Activated CD8-positive, alpha-beta memory T cell treated with anti-CD3 and anti-CD28 coated beads, Interleukin-2, amount 50 U/mL, for 48 hours (primary cell): ENCODE measurements at places on chromosomes 12 and 14.

GRCh38 chr12:114481200-114481535, 75.2 kb upstream of the TBX5 start:
- no peak for DNase-seq

- DNase-seq, result no peak
Measured at GRCh38 chr12:749751-750270, 2.6 kb upstream of the WNK1 start.

DNA sequence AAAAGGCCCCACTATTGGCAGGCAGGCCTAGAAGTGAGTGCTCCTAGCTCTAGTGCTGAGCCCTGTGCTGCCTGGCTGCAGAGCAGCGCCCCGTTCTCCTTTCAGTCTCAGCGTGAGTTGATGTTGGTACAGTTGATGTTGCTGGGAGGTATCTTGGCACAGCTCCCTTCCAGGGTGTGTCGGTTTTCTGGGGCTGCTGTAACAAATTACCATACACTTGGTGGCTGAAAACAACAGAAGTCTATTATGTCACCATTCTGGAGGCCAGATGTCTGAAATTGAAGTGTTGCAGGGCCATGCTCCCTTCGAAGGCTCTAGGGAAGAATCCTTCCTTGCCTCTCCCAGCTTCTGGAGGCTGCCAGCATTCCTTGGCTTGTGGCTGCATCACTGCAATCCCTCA, 151.4 kb downstream of the TSPAN9 start:
- DNase-seq, result no peak

DNA sequence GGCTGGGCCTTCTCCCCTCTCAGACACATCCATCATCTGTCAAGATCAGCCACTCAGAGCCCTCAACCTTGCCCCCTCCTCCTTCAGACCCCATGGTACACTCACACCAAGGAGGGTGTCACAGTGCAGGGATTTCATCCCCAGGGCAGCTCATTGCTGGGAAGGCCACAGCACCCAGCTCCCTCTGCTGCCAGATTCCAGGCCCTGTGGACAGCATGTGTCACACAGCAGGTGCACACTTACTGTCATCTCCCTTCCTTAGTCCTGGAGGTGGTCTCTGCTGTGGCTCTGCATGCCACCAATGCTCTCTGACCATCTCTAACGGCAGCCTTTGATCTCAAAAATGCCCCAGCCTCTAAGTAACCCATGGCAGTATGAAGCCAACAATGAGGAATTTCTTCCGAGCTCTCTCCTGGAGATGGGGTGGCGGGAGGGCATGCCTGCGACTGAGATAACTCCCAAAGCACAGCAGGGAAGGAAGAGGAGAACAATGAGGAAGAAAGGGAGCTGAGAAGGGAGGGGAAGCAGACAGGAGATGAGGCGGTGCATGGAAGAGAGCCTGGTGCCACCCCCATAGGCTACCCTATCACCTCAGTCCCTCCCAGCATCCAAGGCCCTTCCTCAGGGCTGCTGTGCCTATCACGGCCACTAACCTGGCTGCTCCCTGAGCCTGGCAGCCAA, 101.0 kb downstream of the SINHCAF start:
- no peak for DNase-seq

GRCh38 chr12:12334367-12335040, 15.5 kb downstream of the MANSC1 start:
- DNase-seq, result peak; percentile 84

GRCh38 chr12:46209170-46209569, 59.7 kb downstream of the SLC38A1 start:
- DNase-seq, result no peak

GRCh38 chr14:68945585-68946488, 33.3 kb downstream of the ACTN1 start:
- peak; percentile 66 for DNase-seq

DNA sequence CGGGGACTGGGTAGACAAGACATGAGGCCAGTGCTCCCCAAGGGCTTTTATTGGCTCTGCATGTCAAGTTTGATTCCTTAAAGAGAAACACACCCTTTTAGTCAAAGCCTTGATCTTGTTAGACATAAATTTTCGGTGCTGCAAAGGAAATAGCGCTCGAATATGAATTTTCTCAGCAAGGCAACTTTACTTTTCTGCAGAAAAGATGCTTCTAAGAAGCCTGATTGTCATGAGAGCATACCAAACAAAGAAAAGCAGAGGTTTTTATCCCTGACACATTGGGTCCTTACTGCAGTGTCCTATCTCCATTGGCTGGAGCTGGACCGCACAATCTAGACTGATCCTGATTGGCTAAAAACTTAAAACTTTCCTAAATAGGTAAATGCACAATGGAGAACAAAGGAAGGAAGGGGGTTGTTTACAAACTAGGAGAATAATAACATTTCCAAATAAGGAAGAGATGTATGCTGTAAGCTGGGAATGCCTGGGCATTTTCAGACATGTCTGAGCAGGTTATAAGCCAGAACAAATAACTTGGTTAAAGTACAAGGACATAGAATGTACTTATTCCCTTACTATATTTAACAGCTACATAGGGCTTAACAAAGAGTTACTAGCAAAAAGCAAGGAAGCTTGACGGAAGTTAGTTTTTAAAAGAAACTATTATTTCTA, 17.2 kb downstream of the TXNRD1 start:
- no peak for DNase-seq

- no peak for DNase-seq
Measured at GRCh38 chr14:73295198-73295796, 58.0 kb downstream of the PAPLN start.

GRCh38 chr12:130573766-130574165, 142.3 kb downstream of the RIMBP2 start:
- no peak for DNase-seq

GRCh38 chr14:91396959-91397815, 20.4 kb downstream of the CCDC88C start:
- peak; percentile 81 for DNase-seq

DNA sequence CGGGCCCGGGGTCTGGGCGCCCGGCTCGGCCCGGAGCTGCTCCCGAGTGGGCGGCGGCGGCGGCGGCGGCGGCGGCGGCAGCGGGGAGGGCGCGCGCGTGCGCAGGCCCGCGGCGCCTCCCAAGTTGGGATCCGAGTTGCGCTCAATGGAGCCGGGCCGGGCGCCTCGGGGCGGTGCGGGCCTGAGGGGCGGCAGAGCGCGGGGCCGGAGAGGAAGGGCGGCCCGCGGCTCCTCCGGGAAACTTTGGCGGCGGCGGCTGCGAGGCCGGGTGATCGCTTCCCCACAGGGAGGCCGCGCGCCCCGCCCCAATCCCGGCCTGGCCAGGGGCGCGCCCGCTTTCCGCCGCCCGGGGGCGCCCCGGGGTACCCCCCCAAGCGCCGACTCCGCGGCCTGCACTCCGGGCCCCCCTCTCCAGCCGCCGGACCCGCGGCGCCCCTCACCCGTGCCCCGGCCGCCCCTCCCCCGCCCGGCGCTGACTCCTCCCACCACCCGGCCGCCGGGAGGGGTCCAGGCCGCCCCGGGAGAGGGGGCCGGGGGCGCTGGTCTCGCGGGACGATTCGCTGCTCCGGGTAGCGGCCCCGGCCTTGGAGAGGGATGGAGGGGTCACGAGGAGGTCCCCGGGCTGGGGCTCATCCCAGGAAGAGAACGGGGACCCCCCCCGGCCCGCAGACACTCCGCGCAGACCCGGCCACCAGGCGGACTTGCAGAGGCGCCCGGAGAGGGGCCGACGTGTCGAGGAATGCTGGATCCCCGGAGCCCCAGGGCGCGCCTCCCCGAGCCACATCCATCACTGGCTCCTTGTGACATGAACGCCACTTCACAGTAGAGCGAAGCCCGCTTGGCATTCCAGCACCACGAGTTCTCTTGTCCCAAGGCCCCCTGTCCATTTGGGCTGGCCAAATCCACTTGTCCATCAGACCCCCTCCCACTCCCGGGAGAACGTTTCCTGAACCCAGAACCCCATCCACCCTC, at the start of gene RILPL1:
RILPL1 (minus strand) TSS at position 48 of the 972 bp plus-strand sequence. CDS start 237 bp downstream, outside the sequence.
- peak; percentile 76 for DNase-seq

- DNase-seq, result no peak
Measured at GRCh38 chr12:94805749-94806529, 155.6 kb upstream of the TMCC3 start.

DNA sequence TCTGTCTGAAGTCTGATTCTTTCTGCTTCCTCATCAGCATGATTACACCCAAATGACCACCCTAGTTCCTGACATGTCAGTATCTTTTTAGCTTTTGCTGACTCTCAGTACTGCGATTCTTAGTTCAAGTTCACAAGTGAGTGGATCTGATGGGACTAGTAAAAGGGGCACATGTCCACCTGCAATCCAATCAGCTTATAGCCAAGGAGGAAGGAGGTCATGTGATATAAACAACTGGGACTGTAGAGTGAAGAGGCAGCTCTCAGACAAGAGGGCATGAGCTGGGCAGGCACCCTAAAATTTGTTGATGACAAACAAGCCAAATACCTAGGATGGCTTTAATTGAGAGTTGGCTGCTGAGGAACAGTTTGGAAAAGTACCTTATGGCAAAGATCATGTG, 68.1 kb upstream of the OTOGL start:
- no peak for DNase-seq

DNA sequence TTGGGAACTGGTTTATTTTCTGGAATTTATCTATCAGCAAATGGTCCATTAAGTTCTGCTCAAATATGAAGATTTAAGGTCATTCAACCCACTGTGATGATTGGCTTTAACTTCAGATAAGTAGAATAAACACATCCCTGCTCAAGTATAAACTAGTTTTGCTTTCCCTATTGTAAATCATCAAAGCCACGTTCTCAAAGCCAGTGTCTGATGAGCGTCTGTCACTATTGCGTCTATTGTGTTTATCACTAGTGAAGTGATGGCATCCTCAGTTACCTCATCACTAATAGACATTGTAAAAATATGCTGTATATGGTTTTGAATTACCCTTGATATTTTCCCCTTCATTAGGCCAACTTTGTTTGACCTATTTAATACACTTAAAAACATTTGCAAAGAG, 351.3 kb downstream of the BCAT1 start:
- DNase-seq, result no peak

- no peak for DNase-seq
Measured at GRCh38 chr12:54882079-54882478, 27.8 kb downstream of the MUCL1 start.

GRCh38 chr12:7966563-7966962, 30.6 kb upstream of the SLC2A3 start:
- DNase-seq, result peak; percentile 65

DNA sequence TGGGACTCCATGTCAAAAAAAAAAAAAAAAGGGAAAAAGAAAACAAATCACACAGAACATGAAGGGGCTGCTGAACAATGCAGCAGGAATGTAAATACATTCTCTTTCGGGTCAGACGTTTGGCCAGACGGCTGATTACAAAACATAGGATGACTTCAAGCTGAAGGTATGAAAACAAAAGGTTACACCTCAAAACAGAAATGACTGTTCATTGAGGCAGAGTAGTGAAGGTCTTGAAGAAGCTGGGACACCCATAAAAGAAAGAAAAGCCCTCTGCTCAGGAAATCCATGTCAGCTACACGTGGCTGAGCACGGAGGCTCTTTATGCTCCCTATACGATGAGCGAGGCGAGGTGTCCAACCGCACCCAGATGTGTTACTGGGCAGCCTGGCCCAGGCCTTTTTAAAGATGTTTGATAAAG, 37.7 kb downstream of the FGD4 start:
- no peak for DNase-seq

GRCh38 chr12:56880125-56880992, 53.8 kb downstream of the SDR9C7 start:
- DNase-seq, result no peak

DNA sequence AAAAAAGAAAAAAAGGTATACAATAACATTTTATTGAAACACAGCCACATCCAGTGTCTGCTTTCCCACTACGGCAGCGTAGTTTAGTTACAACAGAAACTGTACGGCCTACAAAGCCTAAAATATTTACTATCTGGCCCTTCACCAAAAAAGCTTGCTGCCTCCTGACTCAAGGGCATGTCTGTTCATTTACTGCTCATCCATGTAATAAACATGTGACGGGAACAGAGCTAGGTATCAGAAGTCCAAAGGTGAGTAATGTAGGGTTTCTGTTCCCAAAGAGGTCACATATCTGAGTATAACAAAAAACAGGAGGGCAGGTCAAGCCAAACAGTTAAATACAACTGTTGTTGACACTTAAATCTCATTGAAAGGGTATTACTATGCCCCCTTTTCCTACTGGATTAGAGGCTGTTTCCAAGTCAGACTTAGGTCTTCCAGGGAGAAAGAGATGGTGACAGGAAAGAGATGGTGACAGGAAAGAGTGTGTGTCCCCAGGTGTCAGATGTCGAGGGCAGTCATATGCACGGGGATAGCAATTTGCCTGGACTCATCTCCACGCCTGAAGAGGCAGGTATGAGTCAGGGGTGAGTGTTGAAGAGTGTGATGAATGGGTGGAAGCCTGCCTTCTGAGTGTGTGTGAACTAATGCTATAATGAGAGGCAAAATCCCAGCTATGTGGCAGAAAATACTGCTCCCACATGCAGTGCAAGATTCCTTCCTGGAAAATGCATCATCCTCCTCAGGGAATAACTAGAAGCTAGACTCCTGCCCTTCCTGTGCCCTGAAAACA, 77.7 kb downstream of the MAP3K9 start:
- no peak for DNase-seq

DNA sequence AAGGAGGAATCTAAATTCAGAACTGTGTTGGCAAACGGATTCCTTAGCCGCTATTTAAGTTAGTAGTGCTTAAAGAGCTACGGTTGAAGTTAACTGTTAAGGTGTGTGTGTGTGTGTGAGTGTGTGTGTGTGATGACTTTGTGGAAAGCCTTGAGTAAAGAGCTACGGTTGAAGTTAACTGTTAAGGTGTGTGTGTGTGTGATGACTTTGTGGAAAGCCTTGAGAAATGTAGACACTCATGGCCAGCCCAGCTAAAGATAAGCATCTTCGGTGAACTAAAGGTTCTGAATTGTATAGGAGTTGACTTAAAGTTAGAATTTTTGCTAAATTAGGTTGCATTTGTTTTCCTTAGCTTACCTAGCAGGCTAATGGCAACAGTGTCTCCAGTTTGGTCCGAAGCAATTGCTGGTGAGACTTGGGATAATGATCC, 1.4 kb downstream of the KTN1 start:
- DNase-seq, result no peak

GRCh38 chr14:72186523-72186922, 254.3 kb downstream of the RGS6 start:
- no peak for DNase-seq

DNA sequence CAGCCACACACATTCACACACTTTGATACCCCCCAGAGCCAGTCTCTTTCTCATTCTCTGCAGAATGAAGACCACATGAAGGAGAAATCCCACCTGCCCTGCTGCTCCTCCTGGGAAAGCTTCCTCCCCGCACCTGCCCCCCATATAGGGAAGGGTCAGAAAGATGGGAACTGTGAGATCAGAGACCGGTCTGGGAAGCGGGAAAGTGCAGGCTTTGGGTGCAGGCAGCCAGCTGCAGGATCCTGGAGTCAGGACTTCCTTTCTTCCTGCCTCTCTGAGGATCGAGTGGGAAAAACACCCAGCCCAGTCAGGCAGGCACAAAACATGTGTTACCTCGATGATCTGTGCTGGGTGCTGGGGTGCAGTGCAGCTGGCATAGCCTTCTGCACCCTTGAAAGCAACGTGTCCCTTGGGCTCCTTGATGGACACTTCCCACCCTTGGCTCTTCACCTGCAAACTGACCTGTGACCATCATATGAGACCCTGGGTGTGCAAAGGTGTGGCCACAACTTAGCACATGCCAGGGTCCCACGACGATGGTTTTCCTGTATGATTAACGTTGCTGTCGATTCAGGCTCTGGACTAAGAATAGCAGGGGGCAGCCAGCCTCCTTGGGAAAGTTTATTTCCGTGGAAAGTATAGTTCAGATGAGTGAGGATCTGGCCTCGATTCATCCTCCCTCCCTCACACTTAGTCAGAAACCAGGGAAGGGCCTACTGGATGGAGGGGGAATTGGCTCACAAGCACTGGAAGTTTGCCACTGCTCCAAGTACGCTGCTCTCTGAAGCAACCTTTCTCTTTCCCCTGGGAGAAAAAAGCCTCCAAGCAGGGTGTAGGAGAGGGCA, 105.4 kb upstream of the MED13L start:
- no peak for DNase-seq
